Stimulated activated CD8-positive, alpha-beta memory T cell treated with anti-CD3 and anti-CD28 coated beads, Interleukin-4, amount 100 ng/mL, for 1 hour (primary cell): ENCODE measurements at places on chromosomes 1 and 21.

GRCh38 chr1:60448850-60449249, 375.3 kb upstream of the C1orf87 start:
- DNase-seq: no peak

DNA sequence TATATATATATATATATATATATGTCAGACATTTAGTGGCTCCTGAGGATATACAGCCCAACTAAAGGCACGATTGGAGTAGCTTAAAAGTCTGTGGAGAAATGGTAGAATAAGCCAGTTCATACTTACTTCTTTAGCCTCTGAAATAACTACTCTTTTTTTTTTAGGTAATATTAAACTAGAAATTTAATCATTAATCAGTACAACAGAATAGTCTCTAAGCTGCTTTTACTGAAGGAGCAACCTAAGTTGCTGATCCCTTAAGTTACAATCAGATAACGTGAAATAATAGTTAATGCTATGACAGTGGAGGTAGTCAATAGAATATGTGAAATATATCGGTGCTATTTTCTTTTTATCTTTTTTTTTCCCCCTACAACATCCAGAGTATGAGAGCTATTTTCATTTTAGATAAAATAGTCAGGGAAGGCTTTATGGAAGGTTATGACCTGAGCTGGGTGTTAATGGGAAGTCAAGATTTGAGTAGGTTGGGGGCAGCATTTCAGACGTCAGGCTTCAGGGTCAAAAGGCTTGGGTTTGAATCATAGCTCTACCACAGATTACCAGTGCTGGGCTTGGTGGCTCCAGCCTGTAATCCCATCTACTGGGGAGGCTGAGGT, 15.6 kb downstream of the ZMPSTE24 start:
- no peak for DNase-seq

GRCh38 chr1:29488794-29489311, 252.5 kb downstream of the PTPRU start:
- DNase-seq: no peak

DNA sequence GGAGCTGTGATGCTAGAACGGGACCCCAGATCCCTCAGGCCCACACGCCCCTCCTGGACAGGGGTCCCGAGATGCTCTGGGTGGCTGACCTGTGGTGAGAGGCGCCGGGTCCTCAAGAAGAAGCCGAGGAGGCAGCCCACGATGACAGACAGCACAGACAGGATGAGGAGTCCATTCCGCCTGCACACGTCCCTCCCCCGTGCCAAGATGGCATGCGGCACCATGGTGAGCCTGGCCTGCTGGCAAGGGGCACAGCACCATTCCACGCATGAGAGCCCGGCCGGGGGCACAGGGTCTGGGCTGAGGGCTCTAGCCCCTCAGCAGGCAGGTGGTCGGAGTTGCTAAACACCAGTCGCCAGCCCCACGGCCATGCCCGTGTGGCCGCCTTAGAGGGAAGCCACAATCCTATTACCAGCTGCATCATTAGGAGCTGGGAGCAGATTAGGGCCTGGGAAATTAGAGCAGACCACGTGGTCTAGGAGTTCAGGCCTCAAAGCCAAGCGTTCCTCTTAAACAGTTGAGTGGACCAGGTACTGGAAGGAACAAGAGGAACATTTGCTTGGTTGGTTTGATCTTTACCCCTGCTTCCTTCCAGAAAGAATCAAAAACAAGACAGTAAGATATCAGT, at the start of gene SLC1A7:
SLC1A7 (minus strand) TSS at position 413 of the 628 bp plus-strand sequence; CDS start at position 224, 189 bp downstream.
- DNase-seq: no peak

DNA sequence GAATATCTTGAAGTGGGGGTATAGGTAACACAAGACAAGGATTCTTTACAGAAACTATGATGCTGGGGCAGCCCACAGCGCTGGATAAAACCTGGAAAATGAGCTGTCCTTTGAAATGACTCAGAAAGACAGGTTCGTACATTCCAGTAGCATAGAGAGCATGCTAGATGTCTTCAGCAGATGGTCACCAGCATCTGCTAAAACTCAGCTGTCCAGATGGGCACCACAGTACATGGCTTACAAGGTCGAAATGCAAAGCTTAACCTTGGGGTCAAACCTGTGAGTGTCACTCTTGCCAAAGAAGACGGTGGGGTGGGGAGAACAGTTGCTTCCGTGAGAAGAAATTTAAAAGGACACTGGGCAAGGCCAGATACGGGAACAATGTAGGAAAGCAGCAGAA, 41.3 kb upstream of the TRIM45 start:
- DNase-seq: no peak

DNA sequence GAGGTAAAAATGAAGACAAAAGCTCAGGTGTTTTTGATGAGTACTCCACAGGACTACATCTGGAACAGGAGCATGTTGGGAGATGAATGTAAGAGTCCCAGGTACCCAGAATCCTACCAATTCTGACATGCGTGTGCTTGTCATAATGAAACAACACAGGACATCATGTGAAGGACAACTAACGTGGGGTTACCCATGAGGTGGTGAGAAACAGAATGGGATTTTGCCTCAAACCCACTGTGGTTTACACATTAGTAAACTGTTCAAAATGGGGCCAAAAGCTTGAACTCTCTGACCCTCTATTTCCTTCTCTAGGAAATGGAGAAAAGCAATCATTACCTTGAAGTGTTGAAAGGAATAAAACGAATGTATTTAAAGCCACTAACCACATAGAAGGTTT, 266.2 kb downstream of the RGS7 start:
- DNase-seq: no peak

DNA sequence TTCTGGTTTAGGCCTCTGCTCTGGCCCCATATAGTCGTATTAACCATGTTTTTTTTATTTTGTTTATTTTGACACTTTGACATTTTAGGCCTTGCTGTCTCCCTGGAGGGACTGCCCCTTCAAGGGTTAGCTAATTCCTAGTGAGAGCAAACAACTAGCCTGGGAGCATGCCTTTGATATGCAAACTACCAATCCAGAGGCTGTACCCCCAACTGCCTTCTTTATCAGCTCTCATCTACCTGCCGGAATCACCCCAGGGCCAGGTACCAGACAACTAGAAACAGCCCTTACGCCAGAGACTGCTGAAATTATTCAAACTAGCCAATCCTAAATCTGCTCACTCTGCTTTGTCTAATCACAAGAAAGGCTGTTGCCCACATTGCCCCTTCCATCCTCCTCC, 13.0 kb upstream of the ST6GALNAC5 start:
- no peak for DNase-seq

DNA sequence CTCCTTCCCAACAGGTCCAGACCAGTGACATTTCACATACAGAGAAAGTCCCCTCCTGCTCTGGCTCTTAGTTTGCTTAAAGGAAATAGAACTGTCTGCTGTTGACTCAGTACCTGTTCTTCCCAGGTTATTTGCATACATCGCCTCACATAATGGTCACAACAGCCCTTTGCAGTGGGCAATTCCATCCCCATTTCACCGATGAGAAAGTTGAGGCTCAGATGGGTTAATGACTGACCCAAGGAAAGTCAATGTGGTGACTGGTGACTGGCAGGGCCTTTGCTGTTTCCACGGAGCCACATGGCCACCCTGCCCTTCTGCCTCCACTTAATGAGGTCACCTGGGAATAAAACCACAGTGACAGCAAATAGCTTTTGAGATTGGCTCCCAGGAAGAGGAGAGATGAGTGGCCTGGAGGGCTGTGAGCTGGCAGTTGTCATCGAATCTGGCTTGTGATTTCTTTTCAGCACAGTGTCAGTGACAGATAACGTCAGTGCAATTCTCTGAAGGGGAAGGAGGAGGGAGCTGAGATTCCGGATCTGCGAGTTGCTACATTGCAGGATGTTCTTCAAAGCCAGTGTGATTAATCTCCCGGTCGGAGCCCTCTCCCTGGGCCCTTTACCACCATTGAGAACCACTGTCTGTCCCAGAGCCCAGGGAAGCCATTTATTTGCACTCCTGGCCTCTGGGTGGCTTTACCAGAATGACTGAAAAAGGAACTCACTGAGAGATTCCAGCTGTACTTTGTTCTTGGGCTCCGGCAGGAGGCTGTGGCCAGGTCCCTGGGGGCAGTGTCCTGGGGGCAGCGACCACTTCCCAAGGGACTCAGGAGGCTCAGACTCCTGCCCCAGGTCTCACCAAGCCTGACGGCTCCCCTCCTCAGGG, 117.2 kb downstream of the CNIH3 start:
- DNase-seq: no peak

- no peak for DNase-seq
Measured at GRCh38 chr21:22791986-22792560, 1793.9 kb downstream of the NCAM2 start.

DNA sequence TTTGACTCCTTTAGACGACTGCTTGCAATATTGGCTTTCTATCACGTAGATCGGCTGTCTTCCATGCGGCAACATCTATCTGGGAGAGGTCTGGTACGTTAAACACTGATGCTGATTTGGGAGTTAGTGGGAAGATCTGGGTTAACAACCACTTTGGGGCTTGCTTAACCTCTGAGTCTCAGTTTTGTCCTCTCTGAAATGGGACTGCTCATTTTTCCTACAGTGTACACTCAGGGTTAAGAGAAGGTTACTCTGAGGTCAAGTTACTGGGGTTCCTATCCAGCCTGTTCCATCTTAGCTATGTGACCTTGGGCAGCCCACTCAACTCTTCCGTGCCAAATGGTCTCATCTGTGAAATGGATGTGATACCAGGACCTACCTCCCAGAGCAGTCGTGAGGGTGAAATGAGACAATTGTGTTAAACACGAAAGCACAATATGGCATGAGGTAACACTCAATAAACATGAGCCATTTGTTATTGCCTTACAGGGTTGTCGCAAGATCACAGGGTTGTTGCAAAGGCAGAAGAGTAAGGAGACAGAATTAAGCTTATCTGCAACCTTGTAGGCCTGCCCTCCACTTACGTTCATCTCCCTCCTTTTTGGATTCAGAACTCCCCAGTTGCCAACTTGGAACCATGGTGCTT, 5.6 kb downstream of the ABCA4 start:
- no peak for DNase-seq

DNA sequence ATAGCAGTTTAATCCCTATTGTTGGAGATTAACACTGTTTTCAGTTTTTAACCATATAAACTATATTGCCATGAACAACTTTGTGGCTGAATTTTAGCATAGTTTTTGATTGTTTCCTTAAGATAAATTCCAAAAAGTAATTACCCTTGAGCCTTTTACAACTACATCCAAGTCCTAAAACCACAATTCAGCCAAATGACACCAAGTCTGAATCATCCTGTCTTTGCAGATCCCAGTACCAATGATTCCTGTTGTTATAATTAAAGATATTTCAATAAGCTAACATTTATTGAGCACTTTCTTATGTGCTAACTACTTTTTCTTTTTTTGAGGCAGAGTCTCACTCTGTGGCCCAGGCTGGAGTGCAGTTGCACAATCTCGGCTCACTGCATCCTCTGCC, 35.6 kb downstream of the IL23R start:
- no peak for DNase-seq

GRCh38 chr1:227318853-227319607, 738 bp upstream of the CDC42BPA start:
- no peak for DNase-seq

GRCh38 chr1:28378906-28379305, 9.4 kb downstream of the PHACTR4 start:
- DNase-seq: no peak

DNA sequence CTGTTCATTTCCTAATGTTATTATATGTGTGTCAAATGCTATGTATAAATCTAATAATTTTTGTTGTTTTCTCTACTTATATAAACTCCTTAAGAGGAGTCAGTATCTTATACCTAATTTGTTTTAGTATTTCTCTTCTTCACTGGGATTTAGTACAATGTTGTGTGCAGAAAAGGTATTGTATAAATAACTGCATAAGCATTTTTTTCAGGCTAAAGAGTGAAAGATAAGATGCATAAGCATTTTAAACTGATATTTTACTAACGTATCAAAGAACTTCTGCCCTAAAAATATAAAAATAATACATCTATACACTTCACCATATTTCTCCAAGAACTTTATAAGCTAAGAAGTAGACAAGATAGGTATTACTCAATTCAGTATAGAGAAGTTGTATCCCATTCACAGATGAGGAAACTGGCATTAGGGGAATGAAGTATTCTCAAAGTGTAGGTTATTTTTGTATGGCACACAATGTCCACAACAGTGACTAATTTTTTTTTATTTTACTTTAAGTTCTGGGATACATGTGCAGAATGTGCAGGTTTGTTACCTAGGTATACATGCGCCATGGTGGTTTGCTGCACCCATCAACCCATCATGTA, 59.3 kb downstream of the NUP210L start:
- DNase-seq: no peak

- DNase-seq: no peak
Measured at GRCh38 chr1:246308533-246309075, 198.5 kb downstream of the SMYD3 start.

GRCh38 chr21:26148840-26149354, 21.7 kb downstream of the APP start:
- DNase-seq: no peak

DNA sequence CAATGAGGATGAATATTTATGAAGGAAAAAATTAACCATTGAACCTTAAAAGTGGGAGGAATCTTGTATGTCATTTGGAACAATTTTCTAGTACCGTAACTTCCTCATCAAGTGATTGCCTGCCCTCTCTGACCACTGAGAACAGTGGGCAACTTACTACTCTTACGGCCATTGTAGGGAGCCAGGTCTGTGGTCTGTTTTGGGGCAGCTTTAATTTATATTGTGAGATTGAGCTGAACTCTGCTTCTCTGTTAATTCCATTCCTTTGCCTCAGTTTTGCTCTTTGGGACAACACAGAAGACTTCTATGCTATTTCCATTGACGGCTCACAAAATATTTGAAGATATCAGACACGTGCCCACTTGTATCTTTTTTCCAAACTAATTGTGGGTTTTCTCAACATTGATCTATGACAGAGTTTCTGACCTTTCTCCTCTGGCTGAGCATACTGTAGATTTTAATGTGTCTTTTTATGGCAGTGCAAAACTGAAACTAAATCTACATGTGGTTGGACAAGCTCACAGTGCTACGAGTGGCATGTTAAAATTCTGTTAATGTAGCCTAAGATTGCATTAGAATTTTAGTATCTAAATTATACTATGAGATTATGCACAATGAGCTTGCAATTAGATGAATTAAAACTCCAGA, 27.8 kb upstream of the ZNF281 start:
- no peak for DNase-seq

- no peak for DNase-seq
Measured at GRCh38 chr1:172837816-172838679, 179.1 kb downstream of the FASLG start.

DNA sequence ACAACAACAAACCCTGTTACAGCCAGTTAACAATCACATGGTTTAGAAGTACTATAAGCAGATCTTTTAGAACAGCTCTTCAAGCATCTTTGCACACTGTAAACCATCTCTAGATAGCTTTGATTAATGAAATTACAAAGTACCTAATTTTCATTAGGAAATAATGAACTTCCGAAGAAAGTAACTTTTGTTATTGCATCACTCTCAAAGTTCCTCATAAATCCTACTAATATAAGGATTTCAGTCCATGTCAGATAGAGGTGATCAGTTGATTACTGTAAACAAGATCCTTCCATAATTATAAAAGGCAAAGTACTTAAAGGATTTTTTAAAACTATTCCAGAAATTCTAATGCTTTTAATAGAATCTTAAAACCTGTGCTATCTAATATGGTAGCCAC, 58.2 kb downstream of the FAF1 start:
- no peak for DNase-seq

- DNase-seq: no peak
Measured at GRCh38 chr1:162180813-162181212, 111.3 kb downstream of the NOS1AP start.

- DNase-seq: no peak
Measured at GRCh38 chr1:223143537-223144248, 645 bp upstream of the TLR5 start.

- DNase-seq: no peak
Measured at GRCh38 chr1:58746757-58747156, 37.1 kb downstream of the JUN start.

GRCh38 chr1:38418195-38419030, 371.8 kb upstream of the POU3F1 start:
- DNase-seq: no peak
